ENCODE measurements at places on chromosomes 13 and 19.

DNA sequence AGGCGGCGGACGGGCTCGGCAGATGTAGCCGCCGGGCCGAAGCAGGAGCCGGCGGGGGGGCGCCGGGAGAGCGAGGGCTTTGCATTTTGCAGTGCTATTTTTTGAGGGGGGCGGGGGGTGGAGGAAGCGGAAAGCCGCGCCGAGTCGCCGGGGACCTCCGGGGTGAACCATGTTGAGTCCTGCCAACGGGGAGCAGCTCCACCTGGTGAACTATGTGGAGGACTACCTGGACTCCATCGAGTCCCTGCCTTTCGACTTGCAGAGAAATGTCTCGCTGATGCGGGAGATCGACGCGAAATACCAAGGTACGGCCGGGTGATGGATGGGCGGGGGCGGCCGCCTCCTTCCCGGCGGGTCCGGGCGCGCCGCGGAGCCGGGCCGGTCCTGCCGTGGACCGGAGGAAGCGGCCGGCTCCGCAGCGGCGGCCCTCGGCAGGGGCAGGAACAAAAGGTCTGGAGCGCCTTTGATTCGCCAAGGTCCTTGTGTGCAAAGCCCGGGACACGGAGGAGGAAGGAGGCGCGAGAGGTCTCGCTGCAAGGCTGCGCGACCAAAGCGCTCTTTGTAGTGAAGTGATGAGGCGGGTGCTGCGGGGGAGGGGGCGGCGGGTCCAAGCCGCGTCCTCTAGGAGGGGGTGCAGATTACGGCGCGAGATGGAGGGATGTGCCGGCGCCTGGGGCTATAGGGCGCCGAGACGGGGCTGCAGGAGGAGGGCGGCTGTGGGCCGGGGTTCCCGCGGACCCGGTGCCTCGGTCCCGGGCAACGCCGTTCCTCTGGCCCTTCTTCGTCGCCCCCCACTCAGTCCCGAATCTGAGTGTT is 689 bp downstream of the ING1 start:
- peak; percentile 50 for DNase-seq

DNA sequence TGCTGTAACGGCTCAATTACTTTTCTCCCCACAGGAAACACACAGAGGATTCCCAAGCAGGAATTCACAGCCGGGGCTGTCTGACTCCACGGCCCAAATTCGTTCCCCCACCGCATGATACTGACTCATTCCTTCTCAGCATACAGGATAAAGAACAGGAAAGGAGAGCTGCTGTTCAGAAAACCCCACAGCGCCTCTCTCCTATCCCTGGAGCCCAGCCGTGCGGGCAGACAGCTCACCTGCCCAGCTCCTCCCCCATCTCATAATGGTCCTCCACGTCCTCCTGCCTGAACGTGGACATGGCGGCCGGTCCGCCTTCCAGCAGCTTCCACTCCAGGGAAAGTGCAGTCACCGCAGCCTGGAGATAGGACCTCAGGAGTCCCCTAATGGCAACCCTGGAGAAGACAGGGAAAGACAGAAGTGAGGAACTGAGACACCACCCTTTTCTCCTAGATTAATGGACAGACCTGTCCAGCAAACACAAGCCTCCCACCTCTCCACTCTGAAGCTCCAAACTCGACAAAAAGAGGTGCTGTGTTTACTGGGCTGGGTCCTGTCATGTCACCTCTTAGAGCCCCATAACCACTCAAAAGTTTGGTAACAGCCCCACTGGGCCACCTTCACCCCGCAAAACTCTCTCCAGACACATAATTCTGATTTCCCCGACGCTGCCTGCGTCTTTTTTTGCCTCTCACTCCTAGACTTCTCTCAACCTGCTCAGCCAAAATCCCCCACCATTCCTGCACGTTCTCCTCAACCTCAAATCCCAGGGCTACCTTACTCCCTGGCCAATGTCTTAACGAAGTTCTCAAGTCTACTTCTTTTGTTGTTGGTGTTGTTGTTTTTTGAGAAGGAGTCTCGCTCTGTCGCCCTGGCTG is 1.2 kb downstream of the DAPK3 start:
- DNase-seq = no peak

DNA sequence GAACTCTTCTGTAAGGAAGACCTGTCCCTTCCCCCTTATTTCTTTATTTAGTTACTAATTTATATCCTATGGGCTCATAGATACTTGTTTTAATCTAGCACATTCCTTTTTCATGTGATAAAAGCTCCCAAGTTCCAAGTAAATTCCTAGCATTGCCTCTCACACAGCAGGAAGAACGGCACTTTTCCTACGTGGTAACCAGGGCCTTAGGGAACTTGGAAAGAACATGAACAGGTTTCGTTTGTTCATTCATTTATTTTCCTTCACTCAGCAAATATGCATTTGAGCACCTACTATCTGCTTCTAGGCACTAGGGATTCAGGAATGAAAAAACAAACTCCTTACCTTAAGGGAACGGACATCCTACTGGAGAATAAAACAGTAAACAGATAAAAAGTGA is 125.1 kb downstream of the SIPA1L3 start:
- DNase-seq = no peak

DNA sequence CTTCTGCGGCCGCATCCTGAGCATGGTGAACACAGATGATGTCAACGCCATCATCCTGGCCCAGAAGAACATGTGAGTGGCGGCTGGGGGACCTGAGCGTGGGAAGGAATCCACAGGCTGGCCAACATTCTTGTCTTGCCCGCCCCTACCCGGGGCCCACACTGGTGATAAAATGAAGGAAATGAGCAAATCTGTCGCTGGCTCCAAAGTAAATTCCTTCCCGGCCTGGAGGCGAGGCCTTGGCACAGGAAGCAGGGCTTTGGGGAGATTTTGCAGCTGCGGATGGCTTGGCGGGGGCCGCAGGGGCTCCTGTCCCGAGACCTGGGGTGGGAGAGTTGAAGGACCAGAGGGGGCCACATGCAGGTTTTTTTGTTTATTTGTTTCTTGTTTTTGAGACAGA is 4.4 kb downstream of the KXD1 start:
- DNase-seq = no peak

DNA sequence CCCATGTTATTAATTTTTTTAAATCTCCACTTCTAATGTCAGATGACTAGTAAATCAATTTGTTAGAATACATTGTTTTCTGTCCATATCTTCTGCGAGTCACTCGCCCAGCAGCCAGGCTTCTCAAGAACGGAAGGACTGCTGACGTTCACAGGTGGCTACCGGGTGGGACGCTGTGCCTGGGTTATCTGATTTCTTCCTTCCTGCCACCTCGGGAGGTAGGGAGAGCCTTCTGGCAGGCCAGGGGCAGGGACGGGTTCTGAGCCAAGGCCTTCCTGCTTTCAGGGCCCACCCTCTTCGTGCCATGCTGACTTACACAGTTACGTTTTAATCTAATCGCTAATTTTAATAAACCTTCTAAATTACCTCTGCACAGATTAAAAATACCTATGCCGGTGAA is 7.9 kb upstream of the C1QTNF9 start:
- no peak for DNase-seq

- DNase-seq = peak; percentile 83
Measured at GRCh38 chr19:49473868-49474541, at the start of gene FLT3LG. Gene FLT3LG (plus strand): TSS chr19:49474215. CDS start chr19:49474640, 425 bp downstream.

DNA sequence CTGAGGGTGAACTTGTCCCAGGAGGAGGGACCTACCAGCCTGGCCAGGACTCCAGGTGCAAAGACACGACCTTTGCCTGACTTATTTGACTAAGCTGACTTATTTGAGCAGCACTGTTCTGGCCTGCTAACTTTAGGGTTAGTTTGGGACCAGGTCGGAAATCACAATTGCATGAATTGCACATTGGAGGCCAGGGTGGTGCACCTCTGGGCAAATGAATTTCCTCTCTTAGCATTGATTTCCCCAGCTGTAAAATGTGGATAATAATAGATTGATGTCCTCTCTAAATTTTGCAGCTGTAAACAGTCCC is 1.4 kb upstream of the BST2 start:
- no peak for DNase-seq

GRCh38 chr13:45105895-45106294 is 14.4 kb upstream of the GTF2F2 start:
- no peak for DNase-seq

DNA sequence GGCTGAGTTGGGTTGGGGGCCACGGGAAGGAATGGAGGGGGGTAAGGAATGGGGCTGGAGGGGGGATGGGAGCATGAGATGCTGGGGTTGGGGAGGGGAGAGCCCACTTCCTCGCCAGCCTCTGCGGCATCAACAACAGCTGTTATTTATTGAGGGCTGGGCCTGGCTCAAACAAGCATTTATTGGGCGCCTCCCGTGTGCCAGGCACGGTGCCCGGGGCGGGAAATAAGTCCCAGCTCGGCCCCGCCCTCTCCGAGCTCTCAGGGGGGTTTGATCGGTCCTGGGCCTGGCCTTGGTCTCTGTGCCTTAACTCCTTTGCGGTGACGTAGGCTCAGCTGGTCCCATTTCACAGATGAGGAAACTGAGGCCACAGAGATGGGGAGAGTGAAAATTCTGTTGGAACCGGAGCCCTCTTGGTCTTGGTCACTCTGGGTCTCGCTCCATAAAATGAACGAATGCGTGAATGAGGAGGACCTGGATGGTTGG is 919 bp upstream of the ADAMTS10 start:
- DNase-seq = no peak

DNA sequence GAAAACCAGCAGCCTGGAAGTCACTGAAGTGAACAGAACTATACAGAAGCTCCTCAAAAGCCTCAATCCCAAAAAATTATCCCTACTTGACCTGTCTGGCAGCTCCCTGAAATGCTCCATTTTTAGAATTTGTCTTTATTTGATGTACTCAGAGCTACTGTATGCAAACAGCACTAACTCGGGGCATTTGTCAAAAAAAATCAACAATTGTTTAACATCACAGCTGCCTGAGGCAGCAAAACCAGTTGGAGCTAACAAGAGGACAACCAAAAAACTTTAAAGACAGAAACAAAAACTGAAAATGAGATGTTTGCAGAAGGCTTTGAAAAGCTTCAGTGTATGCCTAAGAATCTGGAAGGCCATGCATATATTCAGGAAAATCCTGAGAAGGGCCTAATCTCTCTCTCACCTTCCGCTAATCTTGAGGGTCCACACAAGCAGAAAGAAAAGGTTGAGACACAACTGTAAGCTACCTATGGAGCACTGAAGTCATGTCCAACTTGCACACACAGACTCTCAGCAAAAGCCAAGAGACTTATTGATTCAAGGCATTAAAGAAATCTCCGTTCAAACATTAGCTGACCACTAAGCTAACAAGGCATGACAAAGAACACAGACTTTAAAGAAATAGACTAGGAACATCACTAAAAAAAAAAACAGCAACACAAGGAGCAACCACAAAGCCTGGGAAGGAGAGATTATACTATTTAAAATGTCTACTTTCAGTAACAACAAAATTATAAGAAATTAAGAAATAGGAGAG is 16.1 kb downstream of the VWA8 start:
- DNase-seq = no peak

- no peak for DNase-seq
Measured at GRCh38 chr13:31101472-31102170, 60.1 kb downstream of the HSPH1 start.

DNA sequence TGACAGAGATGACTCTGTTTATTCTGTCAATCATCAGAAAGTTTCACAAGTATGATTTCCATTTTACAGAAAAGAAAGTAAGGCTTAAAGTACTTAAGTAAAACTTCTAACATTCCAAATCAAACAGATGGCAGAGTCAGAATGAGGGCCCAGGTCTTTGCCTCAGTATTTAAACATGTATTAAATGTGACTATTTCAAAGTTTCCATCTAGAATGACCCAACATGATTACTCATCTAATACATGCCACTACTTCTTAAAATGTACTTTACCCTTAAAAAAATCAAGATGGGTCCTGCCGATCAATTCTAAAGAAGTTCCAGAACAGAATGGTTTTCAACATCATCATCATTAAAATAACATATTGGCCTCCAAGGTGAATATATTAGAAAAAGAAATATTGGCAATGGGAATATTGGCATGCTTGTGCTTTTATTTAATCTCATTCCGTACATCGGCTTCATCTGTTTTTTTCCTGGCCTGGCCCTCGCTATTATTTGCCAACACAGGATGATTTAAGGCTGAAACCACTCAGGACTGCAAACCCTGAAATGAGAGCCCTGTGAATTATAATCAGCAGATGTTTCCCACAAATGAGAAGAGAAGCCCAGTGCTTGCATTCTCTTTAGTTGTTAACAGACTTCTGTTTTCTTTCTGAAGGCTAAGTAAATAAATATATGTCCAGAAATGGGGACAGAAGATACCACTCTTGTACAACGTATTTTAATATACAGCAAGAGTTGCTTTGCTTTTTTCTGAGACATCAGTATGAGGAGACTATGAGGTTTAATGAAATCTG is 340.0 kb downstream of the DNAJC15 start:
- DNase-seq = no peak

- no peak for DNase-seq
Measured at GRCh38 chr19:12880551-12881171, 588 bp downstream of the DNASE2 start.
